ENCODE measurements at places on chromosomes 6 and 20.
A peak's percentile ranks its signal among the peaks of the same experiment; 100 is the strongest.

- no peak for DNase-seq
Observed at GRCh38 chr6:82270881-82271635, 23.5 kb upstream of the IBTK start.

DNA sequence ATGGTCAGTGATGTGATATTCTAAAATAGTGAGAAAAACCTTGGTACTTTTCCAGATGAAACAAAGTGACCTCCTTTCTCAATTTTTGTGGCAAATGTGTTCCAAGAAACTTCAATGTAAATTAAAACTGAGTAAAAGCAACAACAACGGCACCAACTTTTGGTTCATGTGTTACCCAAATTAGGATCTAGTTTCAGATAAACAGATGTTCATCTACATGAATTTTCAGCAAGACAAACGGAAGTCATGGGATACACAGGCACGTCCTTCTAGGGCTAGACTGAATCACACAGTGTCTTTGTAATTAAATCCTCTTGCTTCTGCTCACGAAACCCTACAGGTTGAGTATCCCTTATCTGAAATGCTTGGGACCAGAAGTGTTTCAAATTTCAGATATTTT lies 915.2 kb downstream of the TFAP2A start:
- no peak for DNase-seq

GRCh38 chr6:26030716-26031115 lies 56.5 kb upstream of the HFE start:
- no peak for DNase-seq

DNA sequence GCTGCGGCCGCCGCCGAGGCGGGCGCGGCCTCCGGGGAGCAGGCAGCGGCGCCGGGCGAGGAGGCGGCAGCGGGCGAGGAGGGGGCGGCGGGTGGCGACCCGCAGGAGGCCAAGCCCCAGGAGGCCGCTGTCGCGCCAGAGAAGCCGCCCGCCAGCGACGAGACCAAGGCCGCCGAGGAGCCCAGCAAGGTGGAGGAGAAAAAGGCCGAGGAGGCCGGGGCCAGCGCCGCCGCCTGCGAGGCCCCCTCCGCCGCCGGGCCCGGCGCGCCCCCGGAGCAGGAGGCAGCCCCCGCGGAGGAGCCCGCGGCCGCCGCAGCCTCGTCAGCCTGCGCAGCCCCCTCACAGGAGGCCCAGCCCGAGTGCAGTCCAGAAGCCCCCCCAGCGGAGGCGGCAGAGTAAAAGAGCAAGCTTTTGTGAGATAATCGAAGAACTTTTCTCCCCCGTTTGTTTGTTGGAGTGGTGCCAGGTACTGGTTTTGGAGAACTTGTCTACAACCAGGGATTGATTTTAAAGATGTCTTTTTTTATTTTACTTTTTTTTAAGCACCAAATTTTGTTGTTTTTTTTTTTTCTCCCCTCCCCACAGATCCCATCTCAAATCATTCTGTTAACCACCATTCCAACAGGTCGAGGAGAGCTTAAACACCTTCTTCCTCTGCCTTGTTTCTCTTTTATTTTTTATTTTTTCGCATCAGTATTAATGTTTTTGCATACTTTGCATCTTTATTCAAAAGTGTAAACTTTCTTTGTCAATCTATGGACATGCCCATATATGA lies 3.2 kb downstream of the MARCKS start:
- peak; percentile 31 for DNase-seq

GRCh38 chr6:154882107-154882506 lies 113.0 kb upstream of the TIAM2 start:
- DNase-seq, result no peak

- no peak for DNase-seq
Observed at GRCh38 chr6:100724696-100725095, 156.4 kb downstream of the ASCC3 start.

GRCh38 chr20:34883809-34884208 lies 7.4 kb downstream of the ACSS2 start:
- DNase-seq, result no peak

Measured in body of pancreas (tissue), 4 donors.